ENCODE measurements at places on chromosomes 11 and 22. TPM values are rescaled to one million over a fixed set of nuclear protein-coding genes. Genes with fewer than 3 reads are reported as not detected.

Gene FAM83F
- total RNA-seq: 2.0 TPM

Gene ZNF195
- total RNA-seq: 43.8 TPM

Gene CCT8L2
- 0.08 TPM for total RNA-seq

Gene CABP4
- total RNA-seq: 1.5 TPM

Gene EI24
- 61.9 TPM for total RNA-seq

Gene EHF
- total RNA-seq: 0.16 TPM

Gene SCUBE1
- total RNA-seq: not detected

Gene THY1
- 0.52 TPM for total RNA-seq

GRCh38 chr11:36364551-36365325 is 68.7 kb downstream of the PRR5L start:
- no peak for DNase-seq

- no peak for DNase-seq
These were observed 101.5 kb downstream of the BRD1 start for GRCh38 chr22:49726022-49726681.

DNA sequence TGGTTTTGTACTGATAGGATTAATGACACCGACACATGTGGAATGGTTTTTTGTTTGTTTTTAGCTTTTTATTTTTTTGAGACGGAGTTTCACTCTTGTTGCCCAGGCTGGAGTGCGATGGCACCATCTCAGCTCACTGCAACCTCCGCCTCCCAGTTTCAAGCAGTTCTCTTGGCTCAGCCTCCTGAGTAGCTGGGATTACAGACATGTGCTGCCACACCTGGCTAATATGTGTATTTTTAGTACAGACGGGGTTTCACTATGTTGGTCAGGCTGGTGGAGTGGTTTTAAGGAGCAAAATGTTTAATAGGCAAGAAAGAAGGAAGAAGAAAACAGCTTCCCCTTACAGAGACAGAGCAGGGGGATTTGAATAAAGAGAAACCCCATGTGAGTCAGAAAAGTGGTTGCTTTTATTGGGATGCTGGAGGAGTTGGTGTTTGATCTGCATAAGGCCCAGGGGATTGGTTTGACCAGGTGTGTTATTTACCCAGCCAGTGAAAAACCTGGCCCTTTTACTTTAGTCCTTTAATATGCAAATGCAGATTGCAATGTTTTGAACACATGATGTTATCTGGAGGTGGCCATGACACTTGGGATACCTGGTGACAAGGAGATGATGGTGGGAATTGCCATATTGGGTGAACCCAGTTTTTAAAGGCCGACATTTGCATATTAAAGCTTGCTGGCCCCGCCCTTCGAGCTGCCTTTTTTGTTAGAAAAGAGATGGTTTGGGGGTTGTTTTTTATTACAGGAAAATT is 24.3 kb downstream of the SUSD2 start:
- no peak for DNase-seq

GRCh38 chr11:78253797-78254196 is 65.1 kb downstream of the USP35 start:
- DNase-seq: no peak

DNA sequence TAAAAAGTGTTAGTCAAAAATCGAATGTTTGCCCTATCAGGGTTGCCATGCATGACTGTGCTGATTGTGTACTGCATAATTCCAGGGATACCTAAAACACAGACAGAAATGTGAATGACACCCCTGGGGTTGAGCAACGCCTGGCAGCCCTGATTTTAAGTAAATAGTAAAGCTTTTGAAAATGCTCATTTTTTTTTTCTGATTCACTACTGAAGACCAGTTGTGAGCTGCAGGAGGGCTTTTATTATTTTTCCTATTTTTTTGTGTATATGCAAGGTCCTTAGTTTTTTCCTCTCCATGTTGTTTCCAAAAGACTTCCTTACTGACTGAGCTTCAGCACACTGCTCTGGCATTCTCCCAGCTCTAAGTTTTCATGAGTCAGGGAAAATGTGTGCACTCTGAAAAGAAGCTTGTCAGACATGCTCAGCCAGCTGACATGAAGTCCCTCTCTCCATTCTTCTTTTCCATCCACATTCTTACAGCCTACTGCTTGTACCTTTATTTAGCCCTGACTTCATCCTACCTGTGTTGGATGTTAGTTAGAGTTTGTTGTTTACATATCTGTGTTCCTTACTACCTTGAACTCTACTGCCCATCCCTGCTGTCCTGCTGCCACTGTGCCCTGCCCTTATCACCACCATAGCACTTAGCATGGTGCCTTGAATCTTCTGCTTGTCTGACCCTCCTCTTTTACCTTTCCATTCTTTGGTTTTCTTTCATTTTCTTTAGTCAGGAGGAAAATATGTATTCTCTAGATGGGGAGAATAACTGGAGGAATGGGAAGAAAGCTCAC is 79.5 kb downstream of the HORMAD2 start:
- no peak for DNase-seq

DNA sequence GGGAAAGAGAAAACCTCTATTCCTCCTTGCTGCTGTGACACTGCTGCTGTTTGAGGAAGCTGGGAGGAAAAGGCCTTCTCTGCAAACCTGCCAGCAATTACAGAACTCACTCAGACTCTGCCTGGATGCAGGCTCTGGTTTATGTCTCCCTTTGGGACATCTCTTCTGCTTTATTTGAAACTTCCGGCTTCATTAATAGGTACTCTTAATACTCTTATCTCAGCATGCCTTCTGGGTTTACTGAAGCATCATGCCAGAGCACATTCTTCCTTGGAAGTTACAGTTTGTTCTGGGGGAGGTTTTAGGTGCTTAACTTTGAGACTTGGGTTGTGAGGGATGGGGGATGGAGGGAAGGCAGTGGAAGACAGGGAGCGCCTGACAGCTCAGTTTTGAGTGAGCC is 79.9 kb downstream of the NAV2 start:
- no peak for DNase-seq

- no peak for DNase-seq
These were observed 1394.7 kb downstream of the BRD1 start for GRCh38 chr22:48432781-48433518.

- no peak for DNase-seq
These were observed 1.1 kb downstream of the CDC45 start for GRCh38 chr22:19480789-19481188.

DNA sequence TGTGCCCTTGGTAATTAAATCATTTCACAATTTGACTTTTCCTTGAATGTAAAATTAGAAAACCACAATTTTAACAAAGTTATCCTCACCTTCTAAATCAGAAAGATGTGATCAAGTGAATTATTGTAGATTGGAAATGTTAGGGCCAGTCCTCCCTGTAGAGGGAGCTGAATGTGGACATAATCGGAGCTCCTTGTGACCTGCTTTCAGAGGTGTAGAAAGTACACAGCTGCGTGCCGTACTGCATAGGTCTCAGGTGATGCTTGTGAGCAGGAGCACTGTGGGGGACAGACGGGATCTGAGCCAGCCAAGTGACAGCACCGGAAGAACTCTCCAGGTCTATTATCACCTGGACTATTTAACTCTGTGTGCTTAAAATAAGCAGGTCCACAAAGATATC is 338.0 kb downstream of the AASDHPPT start:
- no peak for DNase-seq

- no peak for DNase-seq
These were observed 426.4 kb downstream of the SHANK2 start for GRCh38 chr11:70825893-70826540.

- no peak for DNase-seq
These were observed 27.7 kb downstream of the SUSD2 start for GRCh38 chr22:24209016-24209415.

DNA sequence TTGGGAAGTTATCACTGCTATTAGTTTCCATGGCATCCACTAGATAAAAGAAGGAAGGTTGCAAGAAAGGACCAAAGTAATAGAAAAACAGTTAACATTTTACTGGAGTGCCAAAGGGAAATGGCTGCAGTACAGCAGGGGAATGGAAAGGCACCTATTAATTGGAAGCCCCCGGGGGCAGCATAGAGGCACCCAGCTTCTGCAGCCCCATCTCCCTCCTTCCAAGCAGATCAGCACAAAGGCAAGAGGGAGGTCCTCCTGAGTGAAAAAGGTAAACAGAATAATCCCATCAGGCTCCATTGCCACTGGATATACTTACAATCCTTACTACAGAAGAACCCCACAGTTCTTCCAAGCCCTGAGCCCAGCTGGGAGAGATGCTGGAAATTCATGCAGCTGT is 887.1 kb downstream of the DLG2 start:
- DNase-seq: no peak

DNA sequence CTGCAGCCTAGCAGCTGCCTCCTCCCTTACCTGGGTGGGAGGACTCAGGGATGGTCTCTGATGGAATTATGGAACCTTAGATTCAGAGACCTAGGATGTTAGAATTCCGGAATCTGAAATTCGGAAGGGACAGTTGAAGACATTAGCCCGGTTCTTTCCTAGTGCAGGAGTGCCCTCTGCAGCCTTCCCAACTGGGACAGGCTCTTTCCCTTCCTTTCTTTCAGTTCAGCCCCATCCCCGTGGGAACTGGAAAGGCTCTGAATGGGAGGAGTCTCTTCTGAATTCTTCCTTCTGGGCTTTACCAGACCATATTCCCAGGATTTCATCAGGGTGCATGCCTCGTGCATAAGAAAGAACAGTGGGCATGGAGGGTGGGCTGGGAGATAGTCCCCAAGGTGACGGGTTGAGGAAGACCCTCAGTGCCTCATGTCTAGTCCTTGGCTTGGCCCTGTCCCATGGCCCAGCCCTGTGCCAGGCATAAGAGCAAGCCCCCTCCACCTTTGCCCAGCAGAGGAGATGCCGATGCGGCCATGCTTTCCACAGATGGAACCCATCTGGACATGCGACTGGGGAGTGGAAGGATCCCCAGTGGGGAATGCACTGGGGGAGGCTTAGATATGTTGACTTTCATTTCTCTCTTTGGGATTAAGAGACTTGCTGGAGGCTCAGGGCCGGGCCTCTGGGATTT is 14.4 kb downstream of the DNAJB13 start:
- no peak for DNase-seq

DNA sequence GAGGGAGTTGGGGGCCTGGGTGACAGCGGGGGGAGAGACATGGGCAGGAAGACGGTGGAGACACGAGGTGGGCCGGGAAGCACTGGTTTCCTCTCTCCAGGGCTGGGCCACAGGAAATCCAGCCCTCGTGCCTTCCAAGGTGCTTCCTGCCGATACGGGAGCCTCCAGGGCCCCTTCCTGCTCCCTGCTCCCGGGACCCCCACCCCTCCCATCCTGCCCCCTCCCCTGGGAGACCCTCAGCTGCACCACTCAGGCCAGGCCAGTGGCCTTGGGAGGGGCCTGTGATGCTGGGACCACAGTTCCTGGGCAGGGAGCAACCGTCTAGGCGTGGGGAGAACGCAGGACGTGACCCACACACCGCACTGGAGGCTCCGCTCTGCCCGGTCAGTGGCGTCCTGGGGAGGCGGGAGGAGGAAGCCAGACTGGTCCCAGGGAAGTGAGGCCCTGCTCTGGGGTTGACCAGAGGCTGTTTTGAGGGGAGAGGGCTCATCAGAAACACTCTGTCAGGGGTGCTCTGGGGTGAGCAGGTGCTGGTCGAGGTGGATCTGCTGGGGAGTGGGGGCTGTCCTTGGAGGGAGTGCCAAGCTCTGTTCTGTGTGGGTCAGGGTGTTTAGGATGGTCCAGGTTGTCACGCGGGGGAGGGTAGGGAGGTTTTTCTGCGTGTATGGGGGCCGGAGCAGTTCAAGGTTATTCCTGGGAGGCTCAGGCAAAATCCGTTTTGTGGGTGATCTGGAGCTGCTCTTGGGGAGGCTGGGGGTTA is at the start of gene SHANK3:
SHANK3 (plus strand) TSS at position 353 of the 760 bp plus-strand sequence.
- DNase-seq: no peak

DNA sequence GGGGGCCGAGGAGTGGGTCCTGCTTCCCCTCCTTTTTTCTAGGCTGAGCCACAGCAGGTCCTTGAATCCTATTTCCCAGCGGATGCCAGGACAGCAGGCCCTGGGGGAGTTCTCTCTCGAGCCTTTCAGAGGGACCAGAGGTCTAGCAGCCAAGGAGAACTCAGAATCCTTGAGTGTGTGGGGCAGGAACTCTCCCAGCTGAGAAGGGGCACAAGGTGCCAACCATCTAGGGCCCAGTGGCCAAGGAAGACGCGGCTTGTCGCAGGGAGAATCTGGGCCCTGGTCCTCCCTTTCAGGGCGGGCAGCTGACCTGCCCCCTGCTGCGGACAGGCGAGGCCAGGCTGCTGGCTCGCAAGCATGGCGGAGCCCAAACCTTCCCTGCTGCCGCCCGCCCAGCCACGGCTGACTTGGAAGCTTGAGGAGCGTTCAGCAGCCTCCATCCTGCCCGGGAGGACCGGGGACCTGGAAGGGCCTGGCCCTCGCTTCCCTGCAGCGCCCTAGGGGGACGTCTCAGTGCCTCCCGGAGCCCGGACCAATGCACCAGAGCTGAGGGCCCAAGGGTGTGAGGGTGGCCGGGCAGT is 972 bp upstream of the TSSC4 start:
- DNase-seq: no peak
